Neural crest cell (in vitro differentiated cells): ENCODE measurements at places on chromosomes 11 and 22. TPM values are rescaled to one million over a fixed set of nuclear protein-coding genes. Genes with fewer than 3 reads are reported as not detected.

LGALS12 gene
- total RNA-seq = not detected in 2 replicates

HBB gene
- not detected in 2 replicates for total RNA-seq

EIF3F gene
- 317 and 324 TPM in 2 replicates for total RNA-seq

OR8J1 gene
- not detected in 2 replicates for total RNA-seq

CPT1A gene
- 0.48 and 0.54 TPM in 2 replicates for total RNA-seq

RFPL3 gene
- total RNA-seq = not detected in 2 replicates
